Naive thymus-derived CD4-positive, alpha-beta T cell (primary cell): ENCODE measurements at places on chromosomes 1 and 21. TPM values are rescaled to one million over a fixed set of nuclear protein-coding genes. Genes with fewer than 3 reads are reported as not detected.

DNA sequence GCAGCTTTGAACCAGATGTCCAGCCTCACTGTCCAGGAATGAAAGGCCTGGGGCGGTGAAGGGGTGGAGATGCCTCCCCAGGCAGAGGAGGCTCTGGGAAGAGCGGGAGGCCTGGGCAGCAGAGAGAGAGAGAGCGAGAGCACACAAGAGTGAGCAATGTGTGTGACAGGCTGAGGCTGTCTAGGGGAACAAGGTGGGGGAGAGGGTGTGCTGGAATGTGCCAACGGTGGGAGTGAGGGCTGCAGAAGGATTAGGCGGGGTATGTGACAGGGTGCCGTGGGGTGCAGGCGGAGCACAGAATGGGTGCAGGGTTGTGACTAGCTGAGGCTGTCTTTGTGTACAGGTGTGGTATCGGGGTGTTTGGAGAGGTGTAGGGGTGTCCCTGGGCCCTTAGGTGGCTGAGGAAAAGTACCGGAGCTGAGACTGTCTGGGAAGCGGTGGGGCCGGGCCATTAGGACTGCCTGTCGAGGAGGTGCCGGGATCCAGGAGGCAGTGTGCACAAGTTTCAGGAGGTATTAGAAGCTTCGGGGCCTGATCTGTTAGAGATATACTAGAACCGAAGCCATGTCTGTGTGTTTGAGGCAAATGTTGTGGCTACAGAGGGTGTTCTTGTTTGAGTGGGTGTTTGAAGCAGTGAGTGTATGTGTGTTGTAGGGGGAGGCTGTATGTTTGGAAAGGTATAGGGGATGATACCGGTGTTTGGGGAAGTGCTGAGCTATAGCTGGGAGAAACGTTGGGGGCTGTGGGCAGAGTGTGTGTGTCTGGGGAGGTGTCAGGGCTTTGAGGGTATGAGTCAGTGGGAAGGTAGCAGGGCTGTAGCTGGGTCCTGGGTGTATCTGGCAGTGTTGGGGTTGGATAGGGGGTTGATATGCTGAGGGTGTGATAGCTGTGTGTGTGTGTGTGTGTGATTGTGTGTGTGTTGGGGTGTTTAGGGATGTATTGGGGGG, 9.1 kb downstream of the AHDC1 start:
- DNase-seq: no peak

SRSF4 gene
- total RNA-seq: 77.6 TPM

SPAG17 gene
- not detected in 2 replicates for total RNA-seq

KDF1 gene
- total RNA-seq: not detected in 2 replicates

TMIGD3 gene
- total RNA-seq: 0.41 TPM

DNA sequence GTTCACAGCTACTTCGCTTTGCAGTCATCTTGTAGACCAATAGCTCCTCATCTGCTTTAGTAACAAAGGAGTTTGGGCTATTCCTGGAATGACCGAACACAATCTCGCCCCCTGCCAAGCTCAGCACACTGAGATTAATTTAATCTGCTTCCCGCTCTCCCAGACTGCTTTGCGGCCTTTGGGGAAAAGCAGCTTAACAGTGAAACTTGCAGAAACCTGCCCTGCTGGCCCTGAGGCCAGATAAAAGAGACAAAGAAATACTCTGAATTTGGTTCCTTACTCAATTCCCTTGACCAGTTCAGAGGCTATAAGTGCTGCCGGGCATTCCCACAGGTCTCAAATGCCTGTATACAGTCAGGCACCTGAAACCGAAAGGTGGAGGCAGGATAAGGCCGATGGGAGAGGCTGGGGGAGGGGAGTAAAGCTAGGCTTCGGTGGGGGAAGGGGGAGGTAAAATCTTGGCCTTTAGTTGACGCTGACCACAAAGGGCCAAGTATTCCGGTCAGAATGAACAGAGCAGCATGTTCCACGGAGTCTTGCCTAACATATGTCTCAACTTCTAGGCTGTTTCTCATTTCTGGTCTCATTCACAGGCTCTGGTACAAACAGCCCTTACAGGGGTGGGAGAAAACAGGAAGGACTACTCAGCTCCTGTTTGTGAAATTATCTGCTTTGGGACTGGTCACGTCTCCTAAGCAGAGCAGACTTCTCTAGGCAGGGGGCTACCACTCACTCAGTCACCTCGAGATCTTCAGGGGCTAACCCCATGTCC, 17.7 kb upstream of the A3GALT2 start:
- DNase-seq: no peak

TESK2 gene
- total RNA-seq: 7.4 TPM

SWT1 gene
- total RNA-seq: 5.2 TPM

DNA sequence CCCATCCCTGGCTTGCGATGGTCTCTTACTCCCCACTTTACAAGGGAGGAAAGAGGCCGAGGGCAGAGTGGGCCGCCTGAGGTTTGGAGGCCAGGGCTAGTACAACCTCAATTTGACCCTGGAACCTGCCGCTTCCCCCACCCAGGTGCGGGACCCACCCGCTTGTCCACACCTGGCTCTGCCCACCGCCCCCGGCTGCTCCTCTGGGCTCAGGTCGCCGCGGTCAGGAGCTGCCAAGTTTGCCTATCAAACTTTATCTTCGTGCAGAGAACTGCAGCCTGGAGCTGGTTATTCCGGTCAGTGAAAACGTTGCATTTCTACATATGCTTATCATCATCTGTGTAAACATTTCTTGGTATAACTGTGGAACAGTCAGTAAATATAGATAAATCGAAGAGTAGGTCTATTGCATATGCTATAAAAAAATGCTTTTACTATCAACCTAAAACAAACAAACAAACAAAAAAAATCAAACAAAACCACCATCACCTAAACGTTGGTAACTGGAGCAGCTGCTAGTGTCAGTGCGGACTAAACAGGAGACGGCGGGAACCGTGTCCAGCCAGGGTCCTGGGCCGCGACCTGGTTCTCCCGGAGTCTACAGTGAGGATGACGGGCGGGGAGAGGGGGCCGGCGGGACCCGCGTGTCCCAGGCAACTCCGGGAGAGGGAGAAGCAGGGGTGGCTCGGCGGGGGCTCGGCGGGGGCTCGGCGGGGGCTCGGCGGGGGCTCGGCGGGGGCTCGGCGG, 906 bp upstream of the ADARB1 start:
- no peak for DNase-seq

DNA sequence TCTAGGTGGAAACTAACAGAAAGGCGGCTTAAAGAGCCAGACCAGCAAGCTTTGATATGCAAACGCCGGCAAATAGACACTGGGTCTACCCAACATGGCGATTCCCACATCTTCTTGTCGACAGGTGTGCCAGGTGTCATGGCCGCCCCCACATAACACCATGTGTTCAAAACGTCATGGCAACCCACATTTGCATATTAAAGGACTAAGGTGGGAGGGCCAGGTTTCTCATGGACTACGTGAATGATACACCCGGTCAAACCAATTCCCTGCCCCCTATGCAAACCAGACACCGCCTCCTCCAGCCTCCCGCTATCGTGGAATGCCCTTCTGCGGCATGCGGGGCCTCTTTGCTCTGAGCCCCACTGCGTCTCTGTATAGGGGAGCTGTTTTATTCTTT, 41.3 kb downstream of the ICOSLG start:
- no peak for DNase-seq

DNA sequence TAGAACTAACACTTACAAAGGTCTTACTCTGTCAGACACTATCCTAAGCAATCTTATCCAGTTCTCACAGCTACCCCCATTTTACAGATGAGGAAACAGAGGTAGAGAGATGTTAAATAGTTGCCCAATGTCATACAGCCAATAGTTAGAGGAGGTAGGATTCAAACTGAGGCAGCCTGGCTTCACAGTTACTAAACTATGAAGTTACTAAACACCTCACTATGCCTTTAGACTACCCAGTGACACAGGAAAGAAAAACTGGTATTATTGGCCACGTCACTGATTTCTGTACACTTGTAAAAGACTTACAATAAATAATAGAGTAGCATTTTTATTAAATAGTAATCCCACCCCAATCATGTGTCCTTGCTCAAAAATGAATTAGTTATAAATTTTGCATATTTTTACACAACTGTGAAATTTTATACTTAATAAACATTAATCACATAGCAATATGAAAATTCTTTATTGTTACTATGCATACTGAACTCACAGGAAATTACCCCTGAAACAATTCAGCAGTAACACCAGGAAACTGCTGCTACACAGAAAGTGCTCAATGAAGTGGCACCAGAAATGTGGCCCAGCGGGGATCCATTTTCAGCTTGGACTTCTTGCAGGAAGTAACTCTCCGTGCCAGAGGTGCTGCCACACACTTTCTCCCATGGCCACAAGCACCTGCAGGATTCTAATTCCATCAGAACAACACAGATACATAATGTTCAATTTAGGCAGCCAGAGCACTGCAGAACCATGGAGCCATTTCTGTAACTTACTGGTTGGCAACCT, 69.4 kb downstream of the VAV3 start:
- DNase-seq: no peak

DNA sequence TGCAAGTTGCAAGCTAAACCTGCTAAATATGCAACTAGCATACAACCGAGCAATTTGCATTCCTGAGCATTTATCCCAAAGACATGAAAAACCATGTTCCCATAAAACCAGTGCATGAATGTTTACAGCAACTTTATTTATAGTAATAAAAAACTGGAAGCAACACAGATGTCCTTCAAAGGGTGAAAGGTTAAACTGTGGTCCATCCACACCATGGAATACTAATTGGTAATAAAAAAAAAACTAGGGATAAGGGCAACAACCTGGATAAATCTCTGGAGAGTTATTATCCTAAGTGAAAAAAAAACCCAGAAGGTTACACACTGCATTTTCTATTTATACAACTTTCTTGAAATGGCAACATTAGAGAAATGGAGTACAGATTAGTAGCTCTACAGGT, 474.1 kb downstream of the SMYD3 start:
- no peak for DNase-seq

- no peak for DNase-seq
These were observed 231.3 kb downstream of the TOMM20 start for GRCh38 chr1:234897390-234897749.

DNA sequence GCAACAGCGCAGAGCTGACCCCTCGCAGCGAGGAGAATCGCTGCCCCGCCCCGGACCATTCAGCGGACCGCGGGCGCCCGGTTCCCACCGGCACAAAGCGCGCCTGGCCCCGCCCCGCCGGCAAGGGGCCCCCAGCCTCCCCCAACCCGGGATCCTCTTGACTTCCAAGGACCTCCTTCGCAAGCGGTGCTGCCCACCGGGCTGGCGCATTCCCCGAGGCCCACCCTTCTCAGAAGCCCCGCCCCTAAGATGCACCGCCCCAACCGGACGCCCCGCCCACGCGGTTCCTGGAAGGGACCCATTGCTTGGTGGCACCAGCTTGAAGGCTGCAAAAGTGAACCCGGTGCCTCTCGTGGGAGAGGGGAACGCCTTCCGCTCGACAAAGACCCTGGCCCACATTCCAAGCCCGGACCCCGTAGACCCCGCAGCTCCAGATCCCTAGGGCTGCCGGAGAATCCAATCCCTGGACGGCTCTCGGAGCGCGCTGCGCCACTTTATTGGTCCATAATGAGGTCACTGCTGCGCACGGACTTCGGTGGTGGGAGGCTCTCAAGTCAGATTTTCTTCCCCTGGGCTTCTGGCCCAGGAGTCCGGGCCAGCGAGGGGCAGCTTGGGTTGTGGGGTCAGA, 2.0 kb downstream of the HES3 start:
- DNase-seq: no peak

GRCh38 chr1:3312898-3313575, 141.4 kb upstream of the ARHGEF16 start:
- no peak for DNase-seq

RAB3B gene
- total RNA-seq: not detected

GRCh38 chr1:179876300-179876715, 1.3 kb downstream of the TOR1AIP2 start:
- no peak for DNase-seq

GRCh38 chr1:54546651-54547401, 1.2 kb upstream of the ACOT11 start:
- DNase-seq: no peak

- DNase-seq: no peak
These were observed 9.9 kb upstream of the KLF18 start for GRCh38 chr1:44151332-44151731.

MPZ gene
- total RNA-seq: 12.4 TPM

FCRL6 gene
- total RNA-seq: 41.4 TPM

DNA sequence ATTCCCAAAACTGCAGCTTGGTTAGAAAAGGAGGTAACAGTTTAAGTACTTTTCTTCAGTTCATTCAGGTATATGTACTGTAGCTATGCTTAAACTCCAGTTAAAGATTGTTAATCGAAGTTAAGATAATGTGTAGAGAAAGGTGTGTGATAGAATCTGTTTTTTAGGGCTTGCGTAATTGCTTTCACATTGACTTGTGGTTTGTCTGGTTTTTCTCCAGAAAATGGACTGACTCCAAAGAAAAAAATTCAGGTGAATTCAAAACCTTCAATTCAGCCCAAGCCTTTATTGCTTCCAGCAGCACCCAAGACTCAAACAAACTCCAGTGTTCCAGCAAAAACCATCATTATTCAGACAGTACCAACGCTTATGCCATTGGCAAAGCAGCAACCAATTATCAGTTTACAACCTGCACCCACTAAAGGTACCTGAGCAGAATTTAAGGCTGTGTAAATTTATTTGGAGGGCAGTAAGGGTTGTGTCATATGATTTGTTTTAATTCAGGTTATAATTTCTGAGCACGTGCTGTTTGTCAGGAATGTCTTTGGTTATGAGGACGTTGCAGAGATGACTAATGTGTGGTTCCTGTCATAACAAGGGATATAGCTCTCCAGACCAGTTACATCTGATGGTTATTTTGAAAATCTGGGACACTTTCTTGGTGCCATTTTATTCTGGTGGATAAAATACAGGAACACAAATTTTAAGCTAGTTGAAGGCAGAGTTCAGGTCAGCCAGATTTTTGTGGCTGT, 26.0 kb downstream of the ATF6 start:
- DNase-seq: no peak

DNA sequence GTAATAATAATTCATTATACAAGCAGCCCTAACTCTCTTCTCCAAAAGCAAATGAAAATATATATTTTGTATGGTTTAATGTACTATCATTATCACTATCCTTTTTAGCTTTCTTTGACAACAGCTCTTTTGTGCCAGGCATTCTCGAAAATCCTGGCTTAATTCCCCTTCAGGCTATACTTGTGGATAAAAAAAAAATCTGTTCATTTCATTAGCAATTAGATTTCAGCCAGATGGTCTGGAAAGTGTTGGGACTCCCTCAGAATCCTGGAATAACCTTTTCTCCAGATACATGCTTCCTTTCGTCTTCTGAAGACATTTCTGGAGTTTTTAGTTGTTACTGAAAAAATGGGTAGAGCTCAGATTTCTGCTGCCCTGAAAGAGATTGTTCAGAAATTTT, 83.4 kb upstream of the PLPPR4 start:
- DNase-seq: no peak

DNA sequence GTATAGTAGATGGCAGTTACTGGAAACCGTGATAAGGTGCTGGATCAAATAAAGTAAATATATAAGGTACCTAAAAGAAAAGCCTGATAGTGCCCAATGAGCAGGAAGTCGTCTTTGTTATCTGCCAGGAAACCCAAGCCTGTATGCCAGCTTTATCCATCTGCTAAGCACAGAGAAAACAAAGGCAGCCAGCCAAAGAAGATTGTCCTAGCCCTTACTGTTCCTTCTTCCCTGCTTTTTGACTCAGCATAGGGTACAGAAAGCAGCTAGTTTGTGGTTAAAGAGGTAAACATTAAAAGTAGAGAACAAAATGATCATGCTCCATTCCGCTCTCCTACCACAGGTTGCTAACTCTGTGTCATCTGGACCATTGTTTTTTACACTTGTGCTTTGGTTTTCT, 10.1 kb downstream of the KRTAP22-2 start:
- no peak for DNase-seq

JAM2 gene
- total RNA-seq: 0.44 and 0.48 TPM in 2 replicates
